ENCODE measurements at places on chromosomes 3 and 15. TPM values are rescaled to one million over a fixed set of nuclear protein-coding genes. Genes with fewer than 3 reads are reported as not detected.

Gene GLDN
- polyA plus RNA-seq, result 0.07 TPM

Gene KBTBD12
- 1.0 TPM for polyA plus RNA-seq

Gene RTP3
- polyA plus RNA-seq, result not detected

Gene CLRN1
- polyA plus RNA-seq, result not detected

Gene HCN4
- polyA plus RNA-seq, result 0.87 TPM

Gene CCR9
- 0.08 TPM for polyA plus RNA-seq

Gene IL17RE
- polyA plus RNA-seq, result 10.0 TPM

DNA sequence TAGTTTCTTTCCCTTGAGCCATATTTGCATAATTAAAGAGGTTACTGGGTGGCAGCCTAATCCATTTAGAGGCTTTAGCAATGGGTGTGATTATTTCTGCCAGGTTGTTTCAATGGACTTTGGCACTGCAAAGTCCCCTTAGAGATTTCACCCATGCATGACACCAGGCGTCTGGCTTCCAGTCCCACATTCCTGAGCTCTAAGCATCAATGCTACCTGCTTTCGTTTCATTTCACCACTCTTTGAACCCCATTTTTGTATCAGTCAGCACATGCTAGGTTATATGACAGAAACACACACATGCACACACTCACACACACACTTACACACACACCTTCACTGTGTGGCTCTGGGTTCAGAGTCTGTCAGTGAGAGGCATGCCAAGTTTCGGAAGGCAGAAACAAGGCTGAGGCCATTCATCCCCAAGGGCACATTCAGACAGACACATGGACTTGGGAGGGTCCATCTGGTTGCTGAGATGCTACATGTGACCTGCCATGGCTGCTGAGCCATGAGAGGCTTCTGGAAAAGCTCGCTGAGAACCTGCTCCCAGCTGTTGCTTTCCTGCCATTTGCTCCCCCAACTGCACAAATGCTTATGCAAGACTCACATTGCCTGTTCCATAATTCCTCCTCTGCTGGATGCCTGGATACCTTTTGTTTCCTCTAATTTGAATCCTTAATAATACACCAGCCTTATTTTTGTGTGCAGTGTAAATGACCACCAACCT, 354.1 kb downstream of the GABRG3 start:
- peak; percentile 31 for DNase-seq

DNA sequence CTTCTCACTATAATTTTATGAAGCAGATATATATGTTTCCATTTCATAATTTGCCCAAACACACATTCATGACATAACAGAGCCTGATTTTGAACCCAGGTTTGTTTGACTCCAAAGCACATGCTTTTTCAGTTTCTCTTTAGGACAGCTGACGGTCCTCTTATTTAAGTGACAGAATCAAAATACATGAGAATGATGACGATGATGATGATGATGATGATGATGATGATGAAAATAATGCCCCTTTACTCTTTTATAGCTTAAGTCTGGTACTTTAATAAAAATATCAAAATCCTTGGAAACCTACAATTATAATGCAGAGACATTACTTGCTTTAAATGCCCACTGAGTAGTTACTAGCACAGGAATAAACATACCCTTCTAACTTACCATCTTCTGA, 15.3 kb downstream of the COPB2 start:
- DNase-seq, result no peak

- no peak for DNase-seq
Observed at GRCh38 chr3:186268616-186269448, 93.2 kb downstream of the DGKG start.

- DNase-seq, result no peak
Observed at GRCh38 chr15:39936187-39936586, 2.3 kb downstream of the EIF2AK4 start.

GRCh38 chr3:148075771-148076716, 621.7 kb upstream of the AGTR1 start:
- no peak for DNase-seq

DNA sequence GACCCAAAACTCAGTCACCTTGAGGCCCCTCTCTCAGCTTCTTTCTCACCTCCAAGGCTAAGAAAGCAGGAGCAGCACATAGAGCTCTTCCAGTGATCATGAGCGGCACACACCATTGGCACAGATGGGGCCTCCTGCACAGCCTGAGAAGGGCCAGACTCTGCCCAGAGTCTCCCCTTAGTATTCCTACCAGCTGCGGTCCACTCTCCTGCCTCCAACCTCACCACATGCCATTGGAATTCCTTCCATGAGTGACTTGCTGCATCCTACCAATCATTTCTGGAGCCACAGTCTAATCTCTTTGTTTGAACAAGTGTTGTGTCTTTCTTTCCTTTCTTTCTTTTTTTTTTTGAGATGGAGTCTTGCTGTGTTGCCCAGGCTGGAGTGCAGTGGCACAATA, 39.3 kb downstream of the CDCP1 start:
- DNase-seq, result no peak

DNA sequence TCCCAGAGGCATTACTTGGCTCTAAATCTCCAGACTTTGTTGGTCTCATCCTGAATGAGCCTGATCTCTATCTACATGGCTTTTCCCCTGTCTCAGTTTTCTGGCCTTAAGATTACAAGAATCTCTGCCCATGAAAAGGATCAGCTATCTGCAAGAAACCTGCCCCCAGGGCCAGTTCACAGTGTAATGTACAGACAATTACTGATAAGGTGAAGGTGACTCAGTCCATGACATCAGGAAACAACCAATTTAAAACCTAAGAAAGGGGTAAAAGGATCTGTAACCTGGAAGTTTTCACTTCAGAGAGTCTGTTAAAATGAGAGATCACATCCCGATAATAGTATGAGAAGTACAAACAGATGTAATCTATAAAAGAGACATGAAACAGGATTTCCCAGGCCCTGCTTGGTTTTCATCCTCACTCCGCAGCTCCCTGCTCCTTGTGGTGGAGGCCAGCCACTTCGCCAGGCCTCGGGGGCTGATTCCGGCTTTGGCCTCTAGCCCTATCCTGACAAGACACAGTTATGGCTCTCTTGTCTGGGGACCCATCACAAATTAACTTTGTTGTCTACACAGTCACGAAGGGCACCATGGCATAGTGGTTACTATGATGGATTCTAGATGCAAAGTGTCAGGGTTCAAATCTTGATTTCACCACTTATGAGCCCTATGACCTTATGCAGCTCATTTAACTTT, 136.9 kb downstream of the THSD4 start:
- DNase-seq, result no peak

DNA sequence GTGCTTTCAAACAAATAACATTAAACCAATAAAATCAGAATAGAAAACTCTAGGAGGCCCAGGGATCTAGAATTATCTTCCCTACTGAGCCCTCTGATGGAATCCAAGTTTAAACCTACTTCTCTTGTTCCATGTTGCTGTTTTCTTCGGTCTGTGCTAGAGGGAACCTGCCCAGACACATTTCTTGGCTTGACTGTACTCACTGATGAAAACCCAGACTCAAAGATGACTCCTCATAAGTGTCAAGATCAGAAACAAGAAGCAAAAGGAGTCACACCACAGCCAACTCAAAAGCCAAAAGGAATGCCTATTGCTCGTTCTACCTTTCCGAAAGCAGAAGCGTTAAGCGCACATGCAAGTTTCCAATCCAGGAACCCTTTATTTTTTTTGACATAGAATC, 31.6 kb downstream of the SCAP start:
- DNase-seq, result no peak

DNA sequence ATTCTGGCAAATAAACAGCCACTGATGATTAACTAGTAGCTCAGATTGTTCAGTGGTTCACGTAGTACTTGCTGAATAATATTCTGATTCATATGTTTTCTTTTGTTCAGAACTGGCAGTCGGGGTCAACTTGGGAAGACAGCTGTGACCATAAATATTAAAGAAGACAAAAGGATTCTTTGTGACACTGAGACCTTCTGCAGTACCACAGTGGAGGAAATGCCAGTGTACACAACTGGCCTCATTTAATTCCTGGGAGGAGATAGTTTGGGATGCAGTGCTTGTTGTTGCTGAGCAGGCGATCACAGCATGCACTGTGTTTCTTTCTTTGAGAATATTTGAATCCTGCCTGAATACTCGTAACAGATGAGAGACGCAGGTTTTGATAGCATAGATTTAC, 26.7 kb upstream of the MCF2L2 start:
- DNase-seq, result no peak

- no peak for DNase-seq
Observed at GRCh38 chr15:67322481-67322880, 67.9 kb downstream of the IQCH start.

GRCh38 chr3:78281381-78281780, 1241.5 kb downstream of the ROBO2 start:
- no peak for DNase-seq

DNA sequence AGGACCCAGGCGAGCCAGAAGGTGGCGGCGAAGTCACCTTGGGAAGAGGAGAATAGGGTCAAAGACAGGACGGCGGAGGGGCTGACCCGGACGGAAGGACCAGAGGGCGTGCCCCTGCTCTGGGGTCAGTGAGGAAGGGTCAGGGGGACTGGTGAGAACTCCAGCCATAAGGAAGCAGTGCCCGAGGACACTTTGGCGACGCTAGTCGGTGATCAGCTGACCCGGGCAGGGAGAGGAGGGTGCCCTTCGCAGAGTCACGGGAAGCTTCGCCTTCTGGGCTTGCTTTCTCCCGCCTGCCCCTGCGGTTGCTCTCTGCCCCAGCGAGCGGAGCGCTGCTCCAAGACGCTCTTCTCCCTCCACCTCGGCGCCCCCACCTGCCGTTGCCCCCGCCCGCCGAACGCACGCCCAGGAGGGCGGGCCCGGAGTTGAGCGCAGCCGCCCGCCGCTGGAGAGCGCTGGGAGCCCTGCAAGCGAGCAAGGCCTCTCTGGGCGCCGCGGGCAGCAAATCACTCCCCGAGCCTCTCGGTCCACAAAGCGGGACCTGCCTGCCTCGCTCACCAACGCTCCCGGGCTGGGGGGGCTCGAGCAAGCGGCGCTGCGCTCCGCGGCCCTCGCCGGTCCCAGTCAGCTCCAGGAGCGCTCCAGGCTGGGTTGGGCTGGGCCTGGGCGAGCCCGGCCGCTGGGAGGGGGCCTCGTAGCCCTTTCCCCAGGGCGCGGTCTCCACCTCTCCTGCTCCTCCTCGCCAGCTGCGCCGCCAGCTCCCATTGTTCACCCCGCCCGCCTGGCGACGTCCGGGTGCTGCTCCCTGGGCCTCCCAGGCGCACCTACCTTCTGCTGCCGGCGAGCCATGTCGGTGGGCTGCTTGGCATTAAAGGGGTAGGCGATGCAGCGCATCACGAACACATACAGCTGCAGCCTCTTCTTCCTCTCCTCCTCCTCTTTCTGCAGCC, 1.2 kb downstream of the CADPS start:
- no peak for DNase-seq

- no peak for DNase-seq
Observed at GRCh38 chr3:27596334-27596841, 112.2 kb upstream of the SLC4A7 start.

- no peak for DNase-seq
Observed at GRCh38 chr3:155555479-155556060, 189.3 kb downstream of the PLCH1 start.

DNA sequence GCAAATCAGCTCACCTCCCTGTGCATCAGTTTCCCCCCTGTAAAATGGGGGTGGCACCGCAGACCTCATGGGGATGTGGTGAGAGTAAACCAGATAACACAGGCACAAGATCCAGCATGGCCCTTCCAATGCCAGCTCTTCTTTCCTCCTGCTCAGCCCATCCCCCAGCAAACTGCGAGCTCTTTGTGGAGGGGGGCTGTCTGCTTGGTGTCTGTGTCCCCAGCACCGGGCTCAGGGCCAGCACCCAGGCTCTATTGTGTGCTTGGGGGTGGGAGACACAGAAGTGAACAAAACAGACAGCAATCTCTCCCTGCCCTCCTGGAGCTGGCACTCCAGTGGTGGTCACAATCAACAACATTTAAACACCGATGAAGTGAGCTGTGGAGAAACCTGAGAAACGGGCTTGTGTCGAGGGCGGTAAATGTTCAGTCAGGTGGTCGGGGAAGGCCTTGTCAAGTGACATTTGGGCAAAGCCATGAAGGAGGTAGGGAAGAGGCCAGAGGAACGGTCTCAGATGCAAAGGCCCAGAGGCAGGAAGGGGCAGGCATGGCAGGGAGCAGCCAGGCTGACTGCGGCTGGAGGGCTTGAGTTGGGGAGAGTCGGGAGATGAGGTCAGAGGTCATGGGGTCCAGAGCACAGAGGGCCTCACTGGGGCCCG, 28.4 kb downstream of the GRIP2 start:
- DNase-seq, result no peak

DNA sequence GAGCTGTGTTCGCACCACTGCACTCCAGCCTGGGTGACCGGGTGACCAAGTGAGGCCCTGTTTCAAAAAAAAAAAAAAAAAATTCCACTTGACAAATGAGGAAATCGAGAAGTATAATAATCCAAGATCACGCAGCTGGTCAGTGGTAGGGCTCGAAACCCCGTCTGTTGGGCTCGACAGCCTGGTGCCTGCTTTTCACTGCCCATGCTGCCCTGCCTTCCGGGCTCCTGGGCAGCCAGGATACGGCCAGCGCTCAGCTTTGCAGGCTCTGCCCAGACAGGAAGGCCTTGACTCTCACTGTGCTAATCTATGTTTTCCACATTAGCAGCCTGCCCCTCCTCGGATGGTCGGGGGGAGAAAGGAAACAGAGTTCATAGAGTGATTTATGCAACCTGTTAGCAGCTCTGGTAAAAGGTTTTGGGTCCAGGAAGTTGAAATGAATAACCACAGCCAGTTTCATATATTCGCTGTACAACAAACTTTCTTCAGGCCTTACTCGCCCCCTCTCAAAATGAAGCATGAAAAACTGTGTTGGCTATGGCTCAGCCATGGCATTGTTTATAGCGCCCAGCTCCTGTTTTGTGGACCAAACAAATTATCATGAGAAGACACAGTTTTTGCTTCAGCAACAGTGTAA, 108.8 kb downstream of the XXYLT1 start:
- DNase-seq, result no peak

DNA sequence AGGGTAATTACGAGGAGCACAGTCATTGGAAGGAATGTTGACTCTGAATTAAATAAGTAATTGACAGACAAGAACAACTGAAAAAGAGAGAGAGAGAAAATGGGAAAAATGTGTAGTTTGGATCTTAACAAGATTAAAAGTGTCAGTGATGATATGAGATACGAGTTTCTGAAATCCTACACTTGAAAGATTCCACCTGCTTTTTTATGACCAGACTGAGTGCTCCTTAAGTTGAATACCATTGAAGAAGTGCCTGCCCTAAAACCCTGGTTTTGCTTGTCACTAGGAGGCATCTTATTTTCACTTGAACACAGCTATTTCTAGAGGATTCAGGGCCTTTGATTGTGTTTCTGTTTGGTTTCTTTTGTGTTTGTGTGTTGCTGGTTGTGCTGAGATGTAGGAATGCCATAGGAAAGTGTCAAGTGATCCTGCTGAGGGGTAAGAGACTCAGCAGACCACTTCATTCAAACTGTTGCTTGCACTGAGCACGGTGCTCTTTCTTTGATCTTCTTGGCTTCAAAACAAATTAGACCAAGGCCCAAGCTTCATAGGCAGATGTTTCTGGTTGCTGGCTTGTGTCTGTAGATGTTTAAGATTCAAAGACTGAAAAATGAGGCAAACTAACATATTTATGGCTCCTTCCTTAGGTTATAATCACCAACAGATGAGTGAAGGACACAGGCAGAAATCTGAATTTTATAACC, 17.2 kb upstream of the ABHD10 start:
- DNase-seq, result no peak

- DNase-seq, result no peak
Observed at GRCh38 chr3:64490180-64490724, 197.5 kb downstream of the ADAMTS9 start.

- DNase-seq, result no peak
Observed at GRCh38 chr3:4504340-4505261, 11.5 kb downstream of the ITPR1 start.
